ENCODE measurements at places on chromosomes 5 and 9.
A peak's percentile ranks its signal among the peaks of the same experiment; 100 is the strongest.

- no peak for DNase-seq
Observed at GRCh38 chr5:176673651-176674583, 26.6 kb downstream of the TSPAN17 start.

- DNase-seq = no peak
Observed at GRCh38 chr9:104774132-104774531, 10.2 kb downstream of the NIPSNAP3B start.

DNA sequence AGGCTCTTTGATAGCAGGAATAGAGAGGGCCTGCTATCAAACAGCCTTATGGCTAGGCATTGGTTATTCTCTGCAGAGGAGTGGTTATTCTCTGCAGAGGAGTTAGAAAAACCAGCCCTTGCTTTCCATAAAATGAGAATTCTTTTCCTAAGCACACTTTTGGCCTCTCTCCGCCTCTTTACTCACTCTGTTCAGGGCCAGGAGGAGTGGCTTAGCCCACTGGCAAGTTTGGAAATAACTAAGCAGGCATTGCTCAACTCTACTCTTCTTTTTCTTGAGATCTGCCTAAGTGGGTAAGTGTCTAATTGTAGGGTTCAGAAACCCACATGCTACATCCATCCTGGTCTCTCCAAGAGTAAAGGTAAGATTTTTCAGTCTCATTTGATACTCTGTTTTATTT lies 341.7 kb downstream of the KIAA0825 start:
- no peak for DNase-seq

DNA sequence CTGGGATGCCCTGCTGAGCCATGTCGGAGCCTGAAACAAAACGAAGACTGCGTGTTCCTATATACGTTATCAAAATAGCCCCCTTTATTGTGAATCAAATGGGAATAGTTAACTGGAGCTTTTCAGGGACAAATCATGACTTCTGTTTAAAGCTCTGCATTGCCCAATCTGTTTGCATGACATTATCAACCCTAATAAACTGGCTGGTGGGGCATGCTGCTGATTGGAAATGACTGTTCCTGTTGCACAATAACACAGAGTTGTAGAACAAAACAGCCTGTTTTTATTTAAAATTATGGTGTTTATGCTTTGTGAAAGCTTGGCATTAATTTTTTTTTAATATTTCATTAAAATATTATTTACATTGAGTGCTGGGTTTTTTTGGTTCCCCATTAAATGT lies 215.5 kb downstream of the TMEM167A start:
- DNase-seq = no peak

DNA sequence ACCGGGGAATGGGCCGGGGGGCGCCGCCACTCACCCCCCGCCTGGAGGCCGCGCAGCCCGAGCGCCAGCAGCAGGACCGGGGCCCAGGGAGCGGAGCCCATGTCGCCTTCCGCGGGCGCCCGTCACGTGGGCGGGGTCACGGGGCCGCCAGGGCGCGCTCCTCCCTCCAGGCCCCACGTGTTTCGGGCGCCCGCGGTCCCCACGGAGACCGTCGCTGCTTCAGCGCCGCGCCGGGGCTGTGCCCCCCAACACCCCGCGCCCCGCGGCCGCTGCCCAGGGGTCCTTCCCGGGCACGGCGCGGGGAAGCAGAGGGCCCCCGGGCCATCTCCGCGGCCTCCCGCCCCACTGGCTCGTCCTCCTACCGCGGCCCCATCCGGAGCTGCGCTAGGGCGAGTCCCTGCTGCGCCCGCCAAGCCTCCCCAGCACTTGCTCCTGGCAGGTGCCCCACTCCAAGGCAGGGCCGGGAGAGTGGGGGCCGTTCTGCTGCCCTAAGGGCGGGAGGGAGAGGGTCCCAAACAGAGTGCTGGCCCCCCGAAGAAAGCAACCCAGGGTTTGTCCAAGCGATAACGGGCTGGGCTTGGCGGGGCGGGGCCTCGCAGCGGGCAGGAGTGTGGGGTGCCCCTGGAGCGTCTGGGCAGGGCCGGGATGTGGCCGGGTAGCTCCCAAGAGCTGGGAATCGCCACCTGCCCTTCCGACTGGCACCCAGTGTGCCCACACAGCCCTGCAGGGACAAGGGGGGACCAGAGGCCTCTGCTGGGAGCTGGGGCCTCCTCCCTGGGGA lies at the start of gene DPP7:
Gene DPP7, minus strand, starts transcription at position 121 of the 781 bp plus-strand sequence. Its CDS starts 20 bp downstream, at position 101.
- peak; percentile 50 for DNase-seq

- no peak for DNase-seq
Observed at GRCh38 chr9:90552317-90552716, 90.3 kb downstream of the DIRAS2 start.

- DNase-seq = no peak
Observed at GRCh38 chr9:135608999-135609317, 30.4 kb downstream of the GLT6D1 start.

DNA sequence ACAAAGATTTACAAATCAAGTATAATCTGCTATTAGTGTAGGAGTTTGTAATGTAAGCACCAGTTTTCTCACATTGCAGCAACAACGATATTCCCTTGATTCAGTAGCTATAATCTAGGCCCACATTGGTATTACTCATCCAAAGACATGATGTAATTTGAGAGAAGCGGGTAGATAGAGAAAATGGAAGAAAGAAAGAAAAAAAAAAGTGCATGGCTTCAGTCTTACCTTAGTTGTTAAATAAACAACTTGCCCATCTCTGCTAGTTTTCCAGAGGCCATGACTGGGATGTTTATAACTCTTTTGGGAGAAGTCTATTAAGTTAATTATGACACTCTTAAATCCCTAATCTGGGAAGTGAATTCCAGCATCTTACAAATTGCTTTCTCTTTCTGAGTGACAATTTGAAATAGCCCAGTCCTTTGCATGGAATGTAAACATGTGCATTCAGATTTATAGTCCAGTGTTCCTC lies 2.8 kb downstream of the MELK start:
- peak; percentile 59 for DNase-seq

DNA sequence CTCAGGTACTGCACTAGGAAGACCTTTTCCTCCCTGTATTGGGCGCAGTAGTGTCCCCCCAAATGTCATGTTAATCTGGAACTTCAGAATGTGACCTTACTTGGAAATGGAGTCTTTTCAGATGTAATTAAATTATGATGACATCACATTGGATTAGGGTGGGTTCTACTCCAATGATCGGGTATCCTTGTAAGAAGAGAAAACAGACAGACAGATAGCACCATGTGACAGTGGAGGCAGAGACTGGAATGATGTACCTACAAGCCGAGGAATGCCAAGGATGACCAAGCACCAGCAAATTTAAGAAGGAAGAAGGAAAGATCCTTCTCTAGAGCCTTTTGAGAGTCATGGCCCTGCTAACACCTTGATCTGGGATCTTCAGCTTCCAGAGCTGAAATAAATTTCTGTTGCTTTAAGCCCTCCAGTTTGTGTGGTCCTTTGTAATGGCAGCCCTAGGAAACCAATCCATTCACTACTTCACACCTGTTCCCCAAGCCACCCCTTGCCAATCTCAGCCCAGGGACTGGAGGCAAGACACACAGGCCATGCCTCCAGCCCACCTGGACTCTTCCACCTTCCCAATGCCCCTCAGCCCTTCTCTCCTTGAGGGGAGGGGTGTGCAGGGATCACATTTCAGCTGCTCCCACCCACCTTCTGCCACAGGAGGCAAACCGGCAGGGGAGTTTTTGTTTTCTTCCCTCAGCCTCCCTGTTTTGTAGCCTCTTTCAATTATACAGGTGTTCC lies 1.6 kb downstream of the CCNJL start:
- no peak for DNase-seq

DNA sequence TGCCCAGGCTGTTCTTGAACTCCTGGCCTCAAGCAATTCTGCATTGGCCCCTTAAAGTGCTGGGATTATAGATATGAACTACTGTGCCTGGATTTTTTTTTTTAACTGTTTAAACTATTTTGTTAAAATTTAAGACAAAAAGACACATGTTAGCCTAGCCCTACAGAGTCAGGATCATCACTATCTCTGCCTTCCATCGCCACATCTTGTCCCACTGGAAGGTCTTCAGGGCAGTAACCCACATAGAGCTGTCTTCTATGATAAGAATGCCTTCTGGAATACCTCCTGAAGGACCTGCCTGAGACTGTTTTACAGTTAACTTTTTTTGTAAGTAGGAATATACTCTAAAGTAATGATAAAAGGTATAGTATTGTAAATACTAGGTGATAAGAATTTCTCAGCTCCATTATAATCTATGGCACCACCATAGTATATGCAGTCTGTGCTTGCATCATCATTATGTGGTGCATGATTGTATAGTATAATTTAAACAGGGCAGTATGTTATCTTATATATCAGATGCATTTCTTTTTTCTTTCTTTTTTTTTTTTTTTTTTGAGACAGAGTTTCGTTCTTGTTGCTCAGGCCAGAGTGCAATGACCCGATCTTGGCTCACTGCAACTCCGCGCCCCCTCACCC lies 52.7 kb downstream of the DENND4C start:
- DNase-seq = no peak
